Mononuclear cell (primary cell): ENCODE measurements at places on chromosomes 2 and 18. TPM values are rescaled to one million over a fixed set of nuclear protein-coding genes. Genes with fewer than 3 reads are reported as not detected.

The NEB gene
- 2.0 TPM for total RNA-seq

The PEX13 gene
- 32.1 TPM for total RNA-seq

The NLRC4 gene
- total RNA-seq: 3.0 TPM

The CYBRD1 gene
- total RNA-seq: 7.5 TPM

The CCBE1 gene
- under 0.01 TPM for total RNA-seq

The CABLES1 gene
- total RNA-seq: 0.10 TPM

The SLC4A3 gene
- total RNA-seq: 0.10 TPM
